ENCODE measurements at places on chromosomes 1 and 21.

GRCh38 chr1:227362039-227362438 is 43.7 kb upstream of the CDC42BPA start:
- DNase-seq, result no peak

DNA sequence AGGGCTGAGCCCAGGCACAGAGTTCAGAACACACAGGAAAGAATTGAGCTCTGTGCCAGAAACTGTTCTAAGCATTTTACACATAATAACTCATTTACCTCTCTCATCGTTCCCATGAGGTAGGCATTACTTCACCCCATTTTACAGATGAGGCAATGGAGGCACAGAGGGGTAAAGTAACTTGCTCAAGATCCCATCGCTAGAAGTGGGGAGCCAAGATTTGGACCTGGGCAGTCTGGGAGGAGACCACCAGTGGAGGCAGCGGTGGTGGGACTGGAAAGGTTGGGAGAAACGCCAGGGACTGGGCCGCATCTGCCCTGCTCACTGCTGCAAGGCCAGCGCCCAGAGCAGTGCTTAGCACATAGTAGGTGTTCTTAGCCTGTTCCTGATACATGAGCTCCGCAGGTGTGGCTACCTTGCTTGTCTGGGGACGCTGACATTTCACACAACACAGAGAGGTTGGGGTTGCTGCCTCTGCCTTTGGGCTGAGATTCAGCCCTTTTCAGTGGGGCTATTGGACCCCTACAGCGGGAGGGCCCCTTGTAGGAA is 27.8 kb upstream of the EPS8L3 start:
- DNase-seq, result no peak

DNA sequence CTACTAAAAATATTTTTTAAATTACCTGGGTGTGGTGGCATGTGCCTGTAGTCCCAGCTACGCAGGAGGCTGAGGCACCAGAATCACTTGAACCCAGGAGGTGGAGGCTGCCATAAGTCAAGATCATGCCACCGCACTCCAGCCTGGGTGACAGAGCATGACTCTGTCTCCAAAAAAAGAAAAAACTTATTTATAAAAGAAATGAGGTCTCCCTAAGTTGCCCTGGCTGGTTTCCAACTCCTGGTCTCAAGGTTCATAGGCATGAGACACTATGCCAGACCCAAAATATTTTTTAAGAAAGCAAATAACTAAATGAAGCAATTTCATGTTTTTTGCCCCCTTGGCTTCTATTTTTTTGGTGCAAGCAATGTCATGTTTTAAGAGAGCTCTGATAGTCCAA is 32.9 kb downstream of the EIF4G3 start:
- DNase-seq, result no peak

GRCh38 chr21:46130831-46131587 is 24.4 kb downstream of the FTCD start:
- DNase-seq, result no peak

DNA sequence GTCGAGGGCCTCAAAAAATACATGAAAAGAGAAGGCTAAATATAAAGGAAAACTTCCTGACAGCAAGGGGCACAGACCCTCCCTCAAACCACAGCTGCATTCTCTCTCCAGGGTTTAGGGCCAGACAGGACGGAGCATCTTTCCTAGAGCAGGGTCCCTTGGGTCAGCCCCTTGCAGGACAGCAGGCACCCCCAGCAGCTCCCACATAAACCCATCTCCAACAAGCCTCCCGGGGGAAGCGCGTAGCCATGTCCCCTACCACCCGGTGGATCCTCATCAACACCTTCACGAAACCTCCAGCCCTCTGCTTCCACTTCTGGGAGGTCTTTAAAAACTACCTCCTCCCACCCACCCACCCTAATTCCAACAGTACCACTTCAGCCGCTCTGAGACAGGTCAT is 59.5 kb downstream of the CD46 start:
- DNase-seq, result no peak

DNA sequence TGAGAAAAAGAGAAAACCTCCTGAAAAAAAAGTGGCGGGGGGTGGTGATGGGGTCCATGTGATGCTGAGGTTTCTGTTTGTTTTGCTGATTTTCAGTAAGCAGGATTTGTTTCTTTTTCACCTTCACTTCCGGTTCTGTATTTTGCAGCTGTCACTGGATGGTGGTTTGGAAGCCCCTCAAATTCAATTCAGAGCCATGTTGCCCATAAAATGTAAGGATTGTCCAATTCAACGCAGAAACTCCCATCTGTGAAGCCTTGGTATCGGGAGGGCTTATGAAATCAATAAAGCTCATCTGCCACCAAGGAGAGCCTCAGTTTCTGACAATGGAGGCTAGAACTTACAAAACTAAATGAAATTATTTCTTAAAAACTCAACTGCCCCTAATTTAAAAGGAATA is 12.1 kb downstream of the CAPN8 start:
- DNase-seq, result no peak

- DNase-seq, result no peak
Observed at GRCh38 chr1:212485913-212486618, 53.3 kb downstream of the NENF start.
